Activated naive CD4-positive, alpha-beta T cell treated with anti-CD3 and anti-CD28 coated beads, Interleukin-2, amount 50 U/mL, for 72 hours (primary cell): ENCODE measurements at places on chromosomes 12 and 14.

DNA sequence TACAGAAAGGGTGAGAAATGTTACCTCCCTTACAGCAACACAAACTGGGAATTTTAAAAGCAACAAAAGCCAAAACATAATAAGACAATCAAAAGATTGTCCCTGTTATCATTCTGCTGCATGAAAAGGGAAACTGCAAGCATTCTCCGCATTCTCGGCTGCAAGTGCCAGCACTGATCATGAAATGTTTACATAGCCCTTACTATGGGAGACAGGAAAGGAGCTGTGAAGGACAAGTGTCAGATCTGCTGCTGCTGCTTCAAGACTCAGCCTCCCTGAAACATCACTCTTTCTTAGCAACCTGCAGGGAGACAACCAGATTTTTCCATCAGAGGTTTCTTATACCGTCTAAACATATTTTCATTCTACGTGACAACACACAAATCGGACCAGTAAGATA is 20.1 kb downstream of the DENND5B start:
- DNase-seq = no peak

- no peak for DNase-seq
Measured at GRCh38 chr14:103001226-103001625, 56.1 kb downstream of the CDC42BPB start.

GRCh38 chr14:37251775-37252174 is 54.0 kb downstream of the MIPOL1 start:
- no peak for DNase-seq

GRCh38 chr14:79668951-79669350 is 542.4 kb downstream of the DIO2 start:
- no peak for DNase-seq

GRCh38 chr12:57549909-57550640 is at the start of gene KIF5A:
TSS of gene KIF5A (plus strand) at chr12:57550044. CDS start at chr12:57550272, 228 bp downstream.
- peak; percentile 78 for DNase-seq

DNA sequence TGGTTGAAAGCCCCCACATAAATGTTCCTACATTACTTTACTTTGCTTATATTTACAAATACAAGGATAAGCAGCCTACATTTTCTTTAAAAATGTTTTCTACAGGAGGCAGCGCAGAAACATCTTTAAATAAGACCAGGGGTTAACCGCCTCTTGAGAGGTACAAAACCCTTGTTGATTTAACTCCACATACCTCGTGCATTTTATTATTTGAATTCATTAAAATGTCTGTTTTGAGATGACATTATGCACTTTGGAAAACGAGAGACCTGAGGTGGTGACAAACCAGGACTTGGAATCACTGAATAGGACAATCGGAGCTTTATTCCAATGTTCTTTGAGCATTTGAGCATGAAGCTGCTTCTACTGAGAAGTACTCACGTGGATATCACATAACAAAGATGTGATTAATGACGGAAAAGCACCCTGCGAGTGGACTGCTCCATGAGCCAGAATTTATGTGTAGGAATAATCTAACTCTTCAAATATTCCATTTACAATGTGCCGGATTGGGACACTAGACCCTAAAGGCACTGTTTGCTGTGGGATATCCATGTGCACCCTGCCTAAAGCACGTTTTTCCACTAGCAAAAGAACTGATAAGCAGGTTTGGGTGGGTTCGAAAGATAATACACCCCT is 746 bp upstream of the DUSP16 start:
- DNase-seq = no peak

- no peak for DNase-seq
Measured at GRCh38 chr12:1594006-1594260, 448 bp downstream of the FBXL14 start.

- DNase-seq = no peak
Measured at GRCh38 chr14:96191841-96192462, 12.7 kb upstream of the BDKRB2 start.

DNA sequence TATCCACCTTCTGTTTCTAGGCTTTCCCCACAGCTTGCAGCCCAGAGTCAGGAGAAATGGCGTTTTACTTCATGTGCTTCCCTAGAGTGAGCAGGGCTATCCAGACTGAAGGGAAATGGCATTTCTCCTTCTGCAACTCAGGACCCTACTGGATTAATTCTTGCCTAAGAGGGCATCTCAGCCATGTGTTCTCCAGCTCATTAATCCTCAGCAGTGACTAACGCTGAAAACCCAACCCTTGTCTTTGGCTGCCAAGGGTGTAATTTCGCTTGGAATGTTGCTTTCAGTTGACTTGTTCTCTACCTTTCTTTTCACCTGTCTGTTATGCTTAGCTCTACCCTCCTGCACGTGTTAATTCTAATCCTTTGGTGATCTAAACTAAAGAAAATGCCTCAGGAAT is 21.0 kb upstream of the EMP1 start:
- DNase-seq = no peak

- no peak for DNase-seq
Measured at GRCh38 chr12:92612611-92613010, 90.2 kb upstream of the PLEKHG7 start.

- no peak for DNase-seq
Measured at GRCh38 chr12:52081263-52081733, 1.8 kb downstream of the SMIM41 start.

DNA sequence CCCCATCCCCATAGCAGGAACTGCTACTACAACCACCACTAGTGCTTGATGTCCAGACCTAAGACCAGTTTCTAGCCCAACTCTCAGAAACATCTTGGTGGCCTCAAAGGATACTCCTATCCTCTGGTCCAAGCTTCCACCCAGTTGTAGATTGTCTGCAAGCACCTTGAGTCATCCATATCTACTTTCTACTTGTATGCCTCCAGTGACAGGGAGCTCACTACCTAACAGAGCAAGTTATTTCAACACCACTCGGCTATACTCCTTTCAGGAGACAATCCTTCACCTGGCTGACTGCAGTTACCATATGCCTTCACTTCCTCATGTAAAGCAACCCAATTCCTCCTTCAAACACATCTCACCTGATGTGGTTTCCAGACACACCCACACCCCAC is 49.5 kb downstream of the KDM2B start:
- DNase-seq = no peak

DNA sequence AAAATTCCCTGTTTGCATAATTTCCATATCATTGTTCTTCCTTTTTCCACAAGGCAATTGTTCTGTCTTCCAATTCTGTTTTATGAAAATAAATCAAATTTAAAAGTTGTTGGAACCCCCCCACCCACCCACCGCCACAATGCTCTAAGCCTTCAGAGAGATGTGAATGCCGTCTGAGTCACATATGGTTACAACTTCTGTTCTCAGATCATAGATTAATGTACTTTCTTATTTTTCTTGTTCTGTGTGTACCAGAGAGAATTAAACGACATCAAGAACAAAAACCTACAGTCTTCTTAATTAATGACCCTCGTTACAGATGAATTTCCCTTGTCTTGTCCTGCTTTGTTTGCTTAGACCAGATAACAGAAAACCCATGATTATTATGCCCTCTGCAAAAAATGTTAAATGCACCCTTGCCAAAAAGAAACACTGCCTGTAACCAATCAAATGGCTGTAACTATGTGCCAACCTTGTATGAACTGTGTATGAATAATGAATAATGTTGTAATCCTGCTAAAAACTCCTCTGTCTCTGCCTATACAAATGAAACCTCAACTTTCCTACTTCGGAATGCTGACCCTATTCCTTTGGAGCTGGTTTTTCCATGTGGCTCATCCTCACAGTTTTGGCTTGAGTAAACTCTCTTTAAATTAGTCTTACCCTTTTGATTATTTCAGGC is 14.0 kb downstream of the OR6S1 start:
- DNase-seq = no peak

- no peak for DNase-seq
Measured at GRCh38 chr14:31787377-31787776, 226.2 kb downstream of the NUBPL start.

DNA sequence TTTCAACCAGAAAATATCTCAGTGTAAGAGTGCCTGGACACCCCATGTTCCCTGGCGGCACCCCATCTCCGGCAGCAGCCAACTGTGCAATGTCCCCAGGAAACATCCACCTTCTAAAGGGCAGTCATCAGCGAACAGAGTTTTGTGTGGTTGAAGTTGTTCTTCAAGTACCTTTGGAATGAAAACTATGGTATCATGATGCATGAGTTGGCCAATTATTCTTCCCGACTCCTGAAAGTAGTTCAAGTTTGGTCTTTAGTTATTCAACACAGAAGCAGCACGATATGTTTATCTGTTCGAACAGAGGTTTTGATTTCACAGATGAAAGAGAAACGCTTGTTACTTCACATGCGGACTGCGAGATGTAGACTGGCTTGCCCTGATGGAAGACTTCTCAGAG is 21.1 kb upstream of the TTC7B start:
- no peak for DNase-seq

GRCh38 chr12:125148316-125148715 is 83.1 kb downstream of the AACS start:
- no peak for DNase-seq

- no peak for DNase-seq
Measured at GRCh38 chr12:77947746-77948145, 117.1 kb downstream of the NAV3 start.

- DNase-seq = no peak
Measured at GRCh38 chr14:99747582-99748330, 45.5 kb upstream of the EML1 start.

DNA sequence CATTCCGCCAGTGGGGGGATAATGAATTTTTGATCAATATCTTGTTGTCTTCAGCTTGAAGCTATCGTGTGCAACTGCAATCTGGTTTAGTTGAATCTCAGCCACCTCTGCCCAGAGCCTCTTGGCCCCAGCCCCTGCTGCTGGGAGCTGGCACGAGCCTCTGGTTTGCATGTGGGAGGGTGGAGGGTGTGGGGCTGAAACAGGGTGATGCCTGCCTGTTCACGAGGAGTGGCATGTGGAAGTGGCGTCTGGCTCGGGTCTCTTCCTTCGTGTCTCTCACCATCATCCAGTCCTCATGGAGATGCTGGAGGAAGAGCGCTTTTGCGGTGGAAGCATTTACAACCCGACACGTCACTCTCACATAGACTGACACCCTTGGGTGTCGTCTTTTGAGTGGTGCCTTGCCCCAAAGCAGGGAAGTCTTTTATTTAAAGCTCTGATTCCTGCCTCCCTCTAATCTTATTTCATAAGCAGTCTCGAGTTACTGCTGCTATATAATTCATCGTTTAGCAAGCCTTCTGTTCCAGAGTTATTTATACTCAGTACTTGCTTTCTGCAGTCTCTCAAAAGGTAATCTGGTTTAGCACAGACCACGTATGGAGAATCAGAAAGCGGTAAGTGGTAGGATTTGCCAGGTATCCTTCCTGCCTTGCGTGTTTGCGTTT is 64.5 kb downstream of the AACS start:
- no peak for DNase-seq

GRCh38 chr14:28742171-28742846 is 24.3 kb upstream of the FOXG1 start:
- no peak for DNase-seq

DNA sequence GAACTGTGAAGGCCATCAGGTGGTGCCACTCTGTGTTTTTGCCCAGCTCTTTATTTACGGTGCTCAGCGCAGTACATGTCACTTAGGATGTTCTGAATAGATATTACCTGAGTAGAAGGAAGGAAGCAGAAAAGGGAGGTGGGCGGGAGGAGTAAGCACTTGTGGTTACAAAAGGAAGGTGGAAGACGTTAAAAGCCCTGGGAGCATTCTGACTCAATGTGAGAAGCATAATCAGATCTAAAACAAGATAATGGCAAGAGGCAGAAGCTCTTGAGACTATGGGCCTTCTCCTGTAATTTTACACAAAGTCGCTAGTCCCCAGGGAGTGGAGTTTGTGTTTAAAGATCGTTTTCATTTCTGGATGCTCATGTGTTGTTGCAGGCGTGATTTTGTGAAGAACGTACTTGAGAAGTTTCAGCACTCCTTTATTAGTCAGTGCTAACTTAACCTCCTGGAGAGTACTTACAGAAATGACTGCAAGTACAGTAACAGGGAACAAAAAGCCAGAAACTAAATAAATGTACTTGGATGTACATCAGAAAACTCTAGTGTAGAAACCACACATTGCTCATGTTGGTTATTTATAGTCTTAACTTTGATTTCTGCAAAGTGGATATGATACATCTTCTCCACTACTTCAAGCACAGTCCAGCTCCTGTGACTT is 1523.5 kb downstream of the AACS start:
- no peak for DNase-seq

DNA sequence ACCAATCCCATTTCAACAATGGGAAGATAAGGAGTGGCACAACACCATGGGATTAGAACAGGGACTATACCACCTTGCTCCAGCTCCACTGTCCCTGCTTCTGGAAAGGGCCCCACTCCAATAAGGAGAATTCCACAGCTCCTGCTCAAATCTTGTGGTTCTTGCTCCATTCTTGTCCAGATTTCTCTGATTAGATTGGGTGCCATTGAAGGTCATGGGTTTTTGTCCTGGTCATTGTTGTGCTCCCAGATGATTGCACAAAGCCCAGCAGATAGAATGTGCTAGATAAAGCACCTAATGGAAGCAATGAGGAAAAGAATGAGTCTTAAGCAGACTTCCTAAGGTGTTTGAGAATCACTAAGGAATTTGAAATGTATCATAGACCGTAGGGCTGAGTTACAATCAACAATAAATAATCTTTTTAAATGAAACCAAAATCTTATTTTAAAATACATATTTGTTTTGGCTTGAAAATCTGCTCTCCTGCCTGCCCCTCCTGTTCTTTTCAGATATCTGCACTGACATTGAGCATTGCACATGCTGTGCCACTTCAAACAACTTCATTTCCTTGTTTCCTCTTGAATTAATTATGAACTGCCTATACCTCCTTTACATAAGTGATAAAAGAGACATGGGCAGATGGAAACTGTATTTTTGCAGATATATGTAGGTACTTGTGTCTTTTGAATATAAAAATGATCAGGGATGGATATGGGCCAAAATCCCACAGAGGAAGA is 115.9 kb downstream of the FGD4 start:
- DNase-seq = no peak

DNA sequence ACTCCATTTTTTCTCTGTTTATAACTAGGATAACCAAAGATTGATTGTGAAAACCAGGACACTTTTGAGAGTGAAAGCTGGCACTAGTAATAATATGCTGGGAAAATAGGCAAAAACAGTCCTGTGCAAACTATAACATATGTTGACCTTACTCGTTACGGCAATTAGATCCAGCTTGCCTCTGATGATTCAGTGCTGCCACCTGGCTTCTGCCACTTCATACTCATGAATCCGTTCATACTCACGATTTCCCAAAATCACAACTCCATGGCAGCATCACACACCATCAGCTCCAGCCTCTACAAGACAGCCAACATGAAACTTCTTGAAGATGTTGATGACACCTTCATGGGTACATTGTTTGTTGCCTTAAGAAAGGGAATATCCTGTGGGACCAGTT is 49.1 kb upstream of the CAND1 start:
- no peak for DNase-seq

- DNase-seq = no peak
Measured at GRCh38 chr12:127306604-127307215, 960.3 kb upstream of the TMEM132C start.
